ENCODE measurements at places on chromosomes 7 and 10.

DNA sequence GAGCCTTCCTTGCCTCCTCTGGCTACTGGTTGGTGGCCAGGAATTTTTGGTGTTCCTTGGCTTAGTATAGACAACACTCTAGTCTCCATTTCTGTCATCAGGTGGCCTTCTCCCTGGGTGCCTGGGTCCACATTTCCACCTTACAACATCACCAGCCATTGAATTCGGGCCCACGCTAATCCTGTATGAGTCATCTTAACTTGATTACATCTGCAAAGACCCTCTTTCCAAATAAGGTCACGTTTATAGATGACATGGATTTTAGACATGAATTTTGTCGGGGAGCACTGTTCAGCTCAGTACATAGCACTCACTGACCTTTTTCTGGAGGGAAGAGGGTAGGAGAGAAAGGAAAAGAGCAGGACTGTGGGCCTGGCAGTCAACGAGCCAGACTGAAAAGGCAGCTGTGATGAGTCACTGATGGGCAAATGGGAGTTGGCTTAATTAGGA is 39.4 kb downstream of the MMRN2 start:
- no peak for DNase-seq

DNA sequence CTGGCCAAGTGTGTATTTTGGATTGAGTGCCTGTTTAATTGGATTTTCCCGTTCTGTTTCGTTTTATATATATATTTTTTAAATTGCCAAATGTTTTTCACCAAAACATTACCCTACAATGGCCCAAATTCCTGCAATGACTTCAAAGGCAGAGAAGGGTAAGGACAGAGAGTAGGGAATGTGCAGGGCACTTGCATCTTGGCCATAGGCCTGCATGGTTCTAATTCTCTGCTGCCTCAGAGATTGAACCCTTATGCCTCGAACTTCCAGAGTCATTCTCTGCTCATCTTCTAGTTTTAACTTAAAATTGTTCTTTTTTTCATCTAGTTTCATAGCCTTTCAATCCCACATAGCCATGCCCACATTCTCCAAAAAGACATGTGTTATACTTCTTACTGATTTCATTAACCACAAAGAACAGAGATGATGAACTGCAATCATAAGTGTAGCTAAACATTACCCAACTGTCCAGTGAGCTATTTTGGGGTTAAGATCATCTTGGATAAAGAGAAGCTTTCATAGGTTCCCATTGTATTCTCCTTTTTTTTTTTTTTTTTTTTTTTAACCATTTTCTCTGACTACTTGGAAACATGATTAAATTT is 177.6 kb downstream of the PLXDC2 start:
- no peak for DNase-seq

DNA sequence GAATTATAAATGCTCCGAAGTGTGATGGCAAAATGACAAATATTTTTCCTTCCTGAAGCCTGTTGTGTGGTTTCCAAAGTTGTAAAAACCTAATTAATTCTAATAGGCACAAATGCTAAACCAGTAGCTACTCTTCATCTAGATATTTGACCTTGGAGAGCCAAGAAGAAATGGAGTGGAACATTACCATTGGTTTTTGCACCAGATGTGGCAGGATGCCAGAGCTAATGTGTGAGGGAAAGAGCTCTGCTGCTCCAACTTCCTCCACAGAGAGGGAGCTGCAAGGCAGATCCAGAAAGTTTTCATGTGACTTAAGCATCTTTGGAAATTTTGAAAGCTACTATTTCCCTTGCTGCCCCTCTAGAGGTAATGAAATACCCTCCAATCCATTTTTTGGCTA is 65.1 kb upstream of the HPS1 start:
- no peak for DNase-seq

GRCh38 chr10:23676296-23676695 is 237.4 kb downstream of the OTUD1 start:
- no peak for DNase-seq

- DNase-seq, result no peak
Observed at GRCh38 chr10:64636461-64636860, 1115.3 kb downstream of the REEP3 start.

GRCh38 chr7:28512668-28513440 is 100.5 kb downstream of the CREB5 start:
- DNase-seq, result no peak

DNA sequence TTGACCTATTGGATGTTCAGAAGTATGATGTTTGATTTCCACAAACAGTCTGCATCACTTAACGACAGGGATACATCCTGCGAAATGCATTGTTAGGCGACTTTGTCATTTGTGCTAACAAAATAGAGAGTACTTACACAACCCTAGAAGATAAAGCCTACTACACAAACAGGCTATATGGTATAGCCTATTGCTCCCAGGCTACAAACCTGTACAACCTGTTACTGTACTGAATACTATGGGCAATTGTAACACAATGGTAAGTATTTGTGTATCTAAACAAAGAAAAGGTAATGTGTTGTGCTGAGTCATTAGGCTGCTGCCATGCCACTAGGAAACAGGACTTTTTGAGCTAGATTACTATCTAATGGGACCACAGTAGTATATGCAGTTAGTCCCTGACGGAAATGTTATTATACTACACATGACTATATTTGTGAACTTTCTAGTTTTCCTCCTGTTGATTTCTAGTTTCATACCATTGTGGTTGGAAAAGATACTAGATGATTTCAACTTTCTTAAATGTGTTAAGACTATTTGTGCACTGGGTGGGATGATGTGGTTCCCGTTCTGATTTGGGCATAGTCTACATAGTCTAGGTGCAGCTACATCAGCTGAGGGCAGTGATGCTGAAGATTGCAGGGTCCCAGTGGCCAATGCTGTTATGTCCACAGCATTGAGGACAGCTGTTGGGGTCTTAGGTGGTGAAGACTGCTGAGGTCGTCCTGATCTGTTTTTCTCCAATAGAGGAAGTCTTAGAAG is 161.7 kb downstream of the HTR7 start:
- no peak for DNase-seq

DNA sequence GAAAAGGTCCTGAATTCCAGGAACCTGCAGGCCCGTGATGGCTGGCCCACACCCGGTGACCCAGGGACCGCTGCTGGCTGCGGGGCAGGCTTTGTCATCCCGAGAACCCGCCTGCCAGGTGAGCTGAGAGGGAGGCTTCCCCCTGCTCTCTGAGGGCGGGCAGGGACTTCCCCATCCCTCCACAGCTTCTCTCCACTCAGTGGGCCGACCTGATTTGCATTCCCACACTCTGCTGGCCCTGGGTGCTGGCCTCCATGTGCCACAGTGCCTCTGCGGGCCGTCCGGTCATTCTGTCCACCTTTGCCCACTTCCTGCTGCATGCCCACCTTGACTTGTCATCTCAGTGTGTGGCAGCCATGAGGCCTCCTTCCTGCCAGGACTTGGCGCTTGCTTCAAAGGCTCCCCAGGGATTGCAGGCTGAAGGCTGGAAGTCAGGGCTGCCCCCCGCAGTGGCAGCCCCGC is 35.3 kb downstream of the PALD1 start:
- DNase-seq, result no peak

GRCh38 chr10:129140921-129141885 is 325.8 kb upstream of the MGMT start:
- no peak for DNase-seq

DNA sequence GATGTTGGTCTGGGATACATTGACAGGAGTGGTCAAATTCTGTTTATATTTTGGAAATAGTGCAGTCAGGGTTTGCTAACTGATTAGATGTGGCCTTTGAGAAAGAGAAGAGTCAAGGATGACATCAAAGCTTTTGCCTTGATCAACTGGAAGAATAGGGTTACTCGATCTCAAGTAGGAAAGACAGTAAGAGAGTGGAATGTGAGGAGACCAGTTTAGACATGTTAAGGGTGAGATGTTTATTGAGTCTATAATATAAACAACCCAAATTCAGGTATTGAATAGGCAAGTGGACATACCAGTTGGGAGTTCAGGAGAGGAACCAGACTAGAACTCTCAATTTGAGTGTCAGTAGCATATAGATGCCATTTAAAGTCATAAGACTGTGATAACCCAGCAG is 1.9 kb upstream of the ANKRD7 start:
- DNase-seq, result no peak

- no peak for DNase-seq
Observed at GRCh38 chr7:140039066-140039465, 23.7 kb downstream of the PARP12 start.

- DNase-seq, result no peak
Observed at GRCh38 chr10:59627366-59628018, 82.2 kb downstream of the SLC16A9 start.

- no peak for DNase-seq
Observed at GRCh38 chr10:77638321-77639101, 903 bp upstream of the KCNMA1 start.

DNA sequence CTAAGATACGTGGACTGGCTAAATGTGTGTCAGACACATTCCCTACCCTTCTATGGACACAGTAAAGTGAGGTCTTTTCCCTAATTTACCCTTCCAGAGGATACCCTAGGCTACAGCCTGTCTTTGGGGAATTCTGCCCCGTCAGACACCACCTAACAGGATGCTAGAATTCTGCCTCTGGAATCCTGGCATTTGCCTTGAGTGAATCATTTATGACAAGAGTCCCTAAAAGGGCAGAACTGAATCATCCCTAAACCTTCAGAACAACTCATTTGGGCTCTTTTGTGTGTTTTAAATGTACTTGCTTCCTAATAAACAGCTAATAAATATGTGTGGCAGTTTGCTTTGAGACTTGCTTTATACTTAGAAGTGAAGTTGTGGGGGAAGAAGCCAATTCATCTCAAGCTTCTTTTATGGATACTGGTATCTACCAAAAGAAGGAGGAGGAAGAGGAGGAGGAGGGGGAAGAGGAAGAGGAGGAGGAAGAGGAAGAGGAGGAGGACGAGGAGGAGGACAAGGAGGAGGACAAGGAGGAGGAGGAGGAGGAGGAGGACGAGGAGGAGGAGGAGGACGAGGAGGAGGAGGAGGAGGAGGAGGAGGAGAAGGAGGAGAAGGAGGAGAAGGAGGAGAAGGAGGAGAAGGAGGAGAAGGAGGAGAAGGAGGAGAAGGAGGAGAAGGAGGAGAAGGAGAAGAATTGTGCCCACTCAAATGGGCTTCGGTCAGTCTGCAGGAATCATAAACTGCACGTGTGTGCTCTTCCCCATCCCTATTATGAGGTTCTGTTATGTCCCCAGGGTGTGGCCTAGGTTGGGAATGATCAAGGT is 27.1 kb downstream of the PARP12 start:
- no peak for DNase-seq

- DNase-seq, result no peak
Observed at GRCh38 chr10:86673827-86674581, 5.7 kb downstream of the LDB3 start.

GRCh38 chr10:75400163-75400770 is 1.3 kb downstream of the ZNF503 start:
- no peak for DNase-seq

DNA sequence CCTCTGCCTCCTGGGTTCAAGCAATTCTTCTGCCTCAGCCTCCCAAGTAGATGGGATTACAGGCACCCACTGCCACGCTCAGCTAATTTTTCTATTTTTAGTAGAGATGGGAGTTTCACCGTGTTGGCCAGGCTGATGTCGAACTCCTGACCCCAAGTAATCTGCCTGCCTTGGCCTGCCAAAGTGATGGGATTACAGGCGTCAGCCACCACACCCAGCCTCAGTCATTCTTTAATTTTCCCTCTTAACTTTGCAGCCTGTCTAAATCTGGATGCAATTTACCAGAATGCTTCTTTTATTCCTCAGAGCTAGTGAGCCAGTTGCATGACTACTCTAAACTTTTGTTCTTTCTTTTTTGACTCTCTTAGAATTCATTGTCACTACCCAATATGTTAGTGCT is 90.5 kb upstream of the CSTF2T start:
- peak; percentile 25 for DNase-seq

- no peak for DNase-seq
Observed at GRCh38 chr10:73590881-73591799, at the start of gene USP54. TSS of gene USP54 (minus strand) at chr10:73591342. CDS start at chr10:73575658, 15,684 bp downstream.

DNA sequence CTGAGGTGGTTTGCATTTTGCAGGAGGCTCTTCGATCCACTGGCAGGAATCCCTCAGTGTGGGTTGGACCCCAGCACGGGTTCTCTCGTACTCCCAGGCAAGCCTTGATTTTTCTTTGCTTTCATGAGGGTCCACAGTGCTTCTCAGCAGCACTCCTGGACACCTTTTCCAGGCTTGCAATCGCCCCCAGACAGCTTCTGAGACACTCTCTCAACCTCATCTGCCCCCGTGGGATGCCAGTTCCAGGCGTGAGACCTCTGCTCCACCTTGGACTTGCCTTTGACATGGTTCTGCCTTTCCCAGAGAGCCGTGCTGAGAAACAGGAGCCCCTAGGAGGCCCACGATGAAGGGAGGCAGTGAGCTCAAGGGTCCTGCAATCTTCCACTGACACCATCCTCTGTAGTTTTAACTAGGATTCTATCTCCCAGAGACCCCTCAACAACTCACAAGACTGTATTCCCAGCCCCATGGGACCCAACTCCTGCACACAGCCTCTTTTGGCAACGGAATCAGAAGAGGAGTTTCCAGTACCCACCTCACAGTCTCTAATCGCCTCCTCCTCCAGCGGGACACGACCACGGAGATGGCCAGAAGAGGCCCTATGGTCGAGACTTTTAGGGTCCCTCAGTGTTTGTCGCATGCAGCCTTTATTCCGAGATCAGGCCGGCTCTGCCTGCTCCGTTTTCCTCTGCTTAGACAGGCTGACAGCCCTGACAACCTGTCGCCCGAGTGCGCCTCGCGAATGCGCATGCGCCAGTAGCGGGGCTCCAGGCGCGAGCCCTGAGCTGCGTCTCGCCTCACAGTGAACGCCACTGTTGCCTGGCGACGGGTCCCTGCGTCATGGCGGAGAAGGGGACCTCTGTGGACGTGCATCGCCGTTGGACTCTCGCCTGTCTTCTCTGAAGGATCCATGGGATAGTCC is 26.0 kb upstream of the ZNF273 start:
- no peak for DNase-seq

DNA sequence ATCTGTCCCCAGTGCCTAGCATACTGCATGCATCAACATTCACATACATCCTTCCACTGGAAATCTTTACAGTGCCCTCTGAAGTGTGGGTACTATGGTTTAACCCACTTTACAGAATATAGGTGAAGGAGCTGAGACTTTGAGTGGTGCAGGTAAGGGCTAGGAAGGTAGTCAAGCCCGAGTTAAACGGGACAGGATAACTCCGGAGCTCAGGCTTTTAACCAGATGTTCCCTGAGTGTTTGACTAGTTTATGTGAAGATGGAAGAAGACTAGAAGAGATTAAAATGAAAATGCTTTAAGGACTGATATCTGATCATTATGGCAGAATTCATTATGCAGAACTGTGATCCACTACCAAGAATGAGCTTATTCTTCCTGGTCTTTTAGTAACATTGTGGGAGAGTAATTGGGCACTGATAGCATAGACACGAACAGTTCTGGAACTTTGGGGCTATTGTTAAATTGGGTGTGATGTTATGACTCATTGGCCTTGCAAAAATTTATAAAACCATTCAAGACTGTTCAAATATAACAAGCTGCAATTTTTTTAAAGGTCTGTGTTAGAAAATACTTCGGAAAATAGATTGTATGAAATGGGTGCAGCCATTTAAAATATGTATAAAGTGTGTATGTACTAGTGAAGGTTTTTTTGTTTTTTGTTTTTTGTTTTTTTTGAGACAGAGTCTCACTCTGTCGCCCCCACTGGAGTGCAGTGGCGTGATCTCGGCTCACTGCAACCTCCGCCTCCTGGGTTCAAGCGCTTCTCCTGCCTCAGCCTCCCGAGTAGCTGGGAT is 4.4 kb downstream of the CUL1 start:
- DNase-seq, result no peak
